ENCODE measurements at places on chromosomes 13 and 19. TPM values are rescaled to one million over a fixed set of nuclear protein-coding genes. Genes with fewer than 3 reads are reported as not detected.

METTL21C gene
- not detected for polyA plus RNA-seq

DHRS12 gene
- 16.8 TPM for polyA plus RNA-seq

OLFM4 gene
- 0.27 TPM for polyA plus RNA-seq

ALKBH6 gene
- 26.4 TPM for polyA plus RNA-seq

CD209 gene
- polyA plus RNA-seq, result 5.3 TPM

NOTCH3 gene
- 35.9 TPM for polyA plus RNA-seq

ZNF653 gene
- 9.8 TPM for polyA plus RNA-seq

RYR1 gene
- polyA plus RNA-seq, result 1.1 TPM

CGB2 gene
- not detected for polyA plus RNA-seq

APLP1 gene
- 5.8 TPM for polyA plus RNA-seq

TNNI3 gene
- not detected for polyA plus RNA-seq

NECTIN2 gene
- 50.2 TPM for polyA plus RNA-seq

USP12 gene
- polyA plus RNA-seq, result 21.8 TPM

IL4I1 gene
- polyA plus RNA-seq, result 1.4 TPM

TSHZ3 gene
- 24.7 TPM for polyA plus RNA-seq

RGS9BP gene
- 1.0 TPM for polyA plus RNA-seq

ZNF550 gene
- 7.2 TPM for polyA plus RNA-seq

IL11 gene
- polyA plus RNA-seq, result 0.53 TPM

CLDN10 gene
- polyA plus RNA-seq, result 0.73 TPM

SIGLEC12 gene
- 0.37 TPM for polyA plus RNA-seq

MIPEP gene
- polyA plus RNA-seq, result 16.6 TPM

LIM2 gene
- not detected for polyA plus RNA-seq

DAPK3 gene
- polyA plus RNA-seq, result 129 TPM

ELSPBP1 gene
- not detected for polyA plus RNA-seq

C19orf38 gene
- polyA plus RNA-seq, result 2.4 TPM

NTF4 gene
- polyA plus RNA-seq, result 4.1 TPM

TRPM4 gene
- polyA plus RNA-seq, result 18.8 TPM

LRRC8E gene
- polyA plus RNA-seq, result 1.1 TPM

ZNF541 gene
- 0.25 TPM for polyA plus RNA-seq

ZNF610 gene
- 2.2 TPM for polyA plus RNA-seq

GARIN5B gene
- polyA plus RNA-seq, result not detected

Measured in urinary bladder (tissue), 4 donors.